ENCODE measurements at places on chromosomes 6 and 20.

DNA sequence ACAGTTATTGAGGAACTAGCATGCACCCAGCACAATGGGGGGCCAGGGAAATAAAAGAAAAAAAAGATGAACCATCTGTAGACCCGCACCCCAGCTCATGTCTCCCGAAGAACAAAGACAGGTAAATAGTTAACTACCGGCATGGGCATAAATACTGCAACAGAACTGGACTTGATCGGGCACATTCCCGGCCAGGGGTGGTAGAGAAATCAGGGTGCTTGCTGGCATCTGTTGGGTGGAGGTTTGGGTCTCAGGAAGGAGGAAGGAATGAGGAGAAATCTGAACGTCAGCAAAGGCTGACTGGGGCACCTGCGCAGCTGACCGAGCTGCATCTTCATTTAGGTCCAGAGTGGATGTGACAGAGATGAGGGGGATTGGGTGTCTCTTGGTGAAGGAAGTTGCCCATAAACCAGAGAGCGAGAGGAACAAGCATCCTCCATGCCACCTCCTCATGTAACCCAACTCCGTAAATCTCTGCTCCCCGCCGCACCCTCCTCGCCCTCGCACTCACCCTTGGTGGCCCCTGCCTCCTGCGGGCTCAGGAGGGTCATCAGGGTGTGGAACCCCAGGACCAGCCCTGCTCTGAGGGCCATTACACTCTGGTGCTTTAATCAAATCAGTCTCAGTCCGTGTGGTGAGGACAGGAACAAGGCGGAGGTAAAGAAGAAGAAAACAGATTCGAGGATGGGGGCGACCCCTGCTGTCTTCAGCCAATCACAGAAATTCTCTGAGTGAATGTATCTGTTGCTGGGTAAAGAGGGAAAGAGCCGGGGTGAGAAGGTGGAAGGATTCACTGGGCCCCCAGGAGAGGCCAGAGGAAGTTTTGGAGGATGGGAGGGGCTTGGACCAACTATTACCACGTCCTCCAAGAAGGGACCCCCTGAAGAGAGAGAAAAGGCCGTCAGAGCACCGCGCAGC is at the start of gene HLA-DOA:
Gene HLA-DOA, minus strand, starts transcription at position 648 of the 918 bp plus-strand sequence.
- peak; percentile 67 for DNase-seq

- no peak for DNase-seq
Measured at GRCh38 chr6:13813621-13814175, 659 bp downstream of the MCUR1 start.

- DNase-seq: no peak
Measured at GRCh38 chr6:129500958-129501739, 208.8 kb downstream of the ARHGAP18 start.

- no peak for DNase-seq
Measured at GRCh38 chr6:4910037-4910760, 93.6 kb downstream of the RPP40 start.

GRCh38 chr20:31568041-31568731 is 36.9 kb upstream of the ID1 start:
- no peak for DNase-seq

GRCh38 chr20:1595333-1595732 is 24.5 kb downstream of the SIRPB1 start:
- DNase-seq: no peak

- DNase-seq: no peak
Measured at GRCh38 chr20:53079261-53079691, 107.1 kb downstream of the TSHZ2 start.

- peak; percentile 69 for DNase-seq
Measured at GRCh38 chr6:24910331-24910960, 25.3 kb downstream of the RIPOR2 start.

DNA sequence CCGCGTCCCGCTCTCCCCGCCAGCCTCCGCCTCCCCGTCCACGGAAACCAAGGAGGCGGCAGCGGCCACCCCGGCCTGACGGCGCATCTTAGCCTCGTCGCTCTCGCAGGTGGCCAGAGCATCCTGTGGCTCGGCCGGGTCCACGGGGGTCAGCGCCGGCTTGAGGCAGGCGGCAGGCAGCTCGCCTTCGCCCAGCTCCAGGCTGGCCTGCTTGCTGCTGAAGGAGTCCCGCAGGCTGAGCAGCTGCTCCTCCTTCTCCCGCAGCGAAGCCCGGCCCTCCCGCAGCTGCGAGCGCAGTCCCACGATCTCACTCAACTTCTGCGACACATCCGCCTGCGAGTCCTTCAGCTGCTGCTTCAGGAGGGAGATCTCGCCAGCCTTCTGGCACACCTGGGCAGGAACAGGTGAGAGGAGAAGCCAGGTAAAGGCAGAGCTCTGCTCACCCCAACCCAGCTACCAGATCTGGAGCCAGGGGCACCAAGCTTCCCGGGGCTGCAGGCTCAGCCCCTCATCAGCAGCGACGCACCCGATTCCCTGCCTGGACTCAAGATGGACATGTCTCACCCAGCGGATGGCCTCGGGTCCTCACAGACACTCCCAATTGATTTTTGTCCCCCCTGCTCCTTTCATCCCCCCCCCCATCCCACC is 5.2 kb upstream of the FASTKD5 start:
- DNase-seq: no peak

GRCh38 chr20:16013631-16014030 is 559.6 kb downstream of the KIF16B start:
- no peak for DNase-seq

DNA sequence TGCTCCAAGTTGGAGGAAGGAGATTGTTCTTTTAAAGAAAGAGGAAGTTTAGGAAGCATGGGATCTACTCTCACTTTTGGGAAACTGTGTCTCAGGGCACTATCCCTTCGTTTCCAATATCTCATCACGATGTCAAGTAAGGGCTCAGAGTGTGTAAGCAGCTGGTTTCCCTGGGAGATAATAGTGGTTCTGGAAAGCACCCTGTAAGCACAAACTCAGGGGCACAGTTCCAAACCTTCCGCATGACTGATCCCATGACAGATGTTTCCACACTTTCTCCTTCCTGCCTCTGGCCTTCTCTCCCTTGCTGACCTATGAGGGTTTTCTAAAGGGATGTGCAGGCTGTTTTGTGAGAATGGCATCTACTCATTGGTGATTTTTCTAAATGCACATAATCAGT is 33.9 kb downstream of the ADTRP start:
- no peak for DNase-seq

- no peak for DNase-seq
Measured at GRCh38 chr6:128492386-128492785, 28.0 kb downstream of the PTPRK start.

DNA sequence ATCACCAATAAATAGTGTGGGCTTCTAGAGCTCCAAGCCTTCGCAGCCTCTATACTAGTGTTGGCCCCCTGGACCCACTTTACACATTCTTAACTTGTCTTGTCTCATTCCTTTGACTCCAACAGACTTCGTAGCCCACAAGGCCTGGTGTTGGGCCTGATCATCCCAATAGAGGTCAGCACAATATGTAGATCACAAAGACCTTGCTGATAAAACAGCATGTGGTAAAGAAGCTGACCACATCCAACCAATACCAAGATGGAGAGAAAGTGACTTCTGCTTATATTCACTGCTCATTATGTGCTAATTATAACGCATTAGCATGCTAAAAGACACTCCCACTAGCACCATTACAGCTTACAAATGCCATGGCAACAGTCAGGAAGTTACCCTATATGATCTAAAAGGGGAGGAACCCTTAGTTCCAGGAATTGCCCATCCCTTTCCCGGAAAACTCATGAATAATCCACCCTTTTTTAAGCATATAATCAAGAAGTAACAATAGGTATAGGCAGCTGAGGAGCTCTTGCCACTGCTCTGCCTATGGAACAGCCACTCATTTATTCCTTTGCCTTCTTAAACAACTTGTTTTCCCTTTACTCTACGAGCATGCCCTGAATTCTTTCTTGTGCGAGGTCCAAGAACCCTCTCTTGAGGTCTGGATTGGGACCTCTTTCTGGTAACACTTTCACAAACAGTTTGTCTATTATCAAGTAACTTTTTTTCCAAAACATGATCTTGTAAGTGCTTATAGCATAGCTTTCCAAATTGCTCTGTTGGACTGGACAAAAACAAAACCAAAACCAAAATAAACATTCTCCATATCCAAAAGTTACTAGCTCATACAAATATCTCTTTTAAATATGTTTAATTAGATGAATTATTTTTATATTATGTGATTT is 54.6 kb upstream of the ECHDC1 start:
- no peak for DNase-seq

GRCh38 chr6:90739339-90739738 is 152.5 kb upstream of the MAP3K7 start:
- DNase-seq: no peak

DNA sequence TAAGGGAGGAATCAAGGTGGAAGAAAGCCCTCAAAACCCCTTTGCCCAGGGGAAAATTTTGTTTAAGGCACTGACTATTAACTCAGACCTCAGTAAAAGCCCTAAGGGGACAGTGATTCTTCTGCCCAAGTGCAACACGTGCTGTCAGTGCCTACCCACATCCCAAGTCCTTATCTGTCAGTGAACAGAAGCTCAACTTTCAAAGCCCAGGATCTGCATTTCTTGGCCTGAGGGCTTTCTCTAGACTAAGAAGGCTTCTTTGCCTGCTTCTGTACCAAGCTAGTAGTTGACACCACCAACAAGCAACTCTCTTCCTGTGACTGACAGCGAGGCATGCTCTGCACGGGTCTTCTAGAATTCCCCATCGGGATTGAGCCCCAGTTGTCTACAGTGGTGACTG is 416.0 kb upstream of the SPTLC3 start:
- DNase-seq: no peak

DNA sequence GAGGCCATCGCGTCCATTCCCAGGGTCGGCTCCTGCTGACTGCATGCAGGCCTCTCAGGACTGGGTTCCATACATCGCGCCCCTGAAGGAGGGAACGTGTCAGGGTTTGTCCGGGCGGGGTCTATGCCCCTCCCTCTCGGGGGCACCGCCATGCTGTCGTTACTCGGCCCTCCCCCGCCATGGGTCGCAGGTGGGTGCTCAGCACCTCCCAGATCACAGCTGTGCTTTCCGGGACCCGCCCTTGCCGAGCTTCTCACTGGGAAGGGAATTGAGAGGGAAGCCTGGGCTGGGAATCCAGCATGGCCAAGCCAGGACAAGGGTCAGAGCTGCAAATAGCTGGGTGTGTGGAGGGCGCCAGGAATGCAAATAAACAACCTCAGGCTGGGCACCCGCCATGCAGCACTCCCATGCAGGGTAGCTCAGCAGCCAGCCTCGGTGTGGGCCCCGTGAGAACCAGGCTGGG is at the start of gene FRMD1:
Gene FRMD1, minus strand, starts transcription at position 270 of the 463 bp plus-strand sequence. Its CDS starts 118 bp downstream, at position 152.
- no peak for DNase-seq

DNA sequence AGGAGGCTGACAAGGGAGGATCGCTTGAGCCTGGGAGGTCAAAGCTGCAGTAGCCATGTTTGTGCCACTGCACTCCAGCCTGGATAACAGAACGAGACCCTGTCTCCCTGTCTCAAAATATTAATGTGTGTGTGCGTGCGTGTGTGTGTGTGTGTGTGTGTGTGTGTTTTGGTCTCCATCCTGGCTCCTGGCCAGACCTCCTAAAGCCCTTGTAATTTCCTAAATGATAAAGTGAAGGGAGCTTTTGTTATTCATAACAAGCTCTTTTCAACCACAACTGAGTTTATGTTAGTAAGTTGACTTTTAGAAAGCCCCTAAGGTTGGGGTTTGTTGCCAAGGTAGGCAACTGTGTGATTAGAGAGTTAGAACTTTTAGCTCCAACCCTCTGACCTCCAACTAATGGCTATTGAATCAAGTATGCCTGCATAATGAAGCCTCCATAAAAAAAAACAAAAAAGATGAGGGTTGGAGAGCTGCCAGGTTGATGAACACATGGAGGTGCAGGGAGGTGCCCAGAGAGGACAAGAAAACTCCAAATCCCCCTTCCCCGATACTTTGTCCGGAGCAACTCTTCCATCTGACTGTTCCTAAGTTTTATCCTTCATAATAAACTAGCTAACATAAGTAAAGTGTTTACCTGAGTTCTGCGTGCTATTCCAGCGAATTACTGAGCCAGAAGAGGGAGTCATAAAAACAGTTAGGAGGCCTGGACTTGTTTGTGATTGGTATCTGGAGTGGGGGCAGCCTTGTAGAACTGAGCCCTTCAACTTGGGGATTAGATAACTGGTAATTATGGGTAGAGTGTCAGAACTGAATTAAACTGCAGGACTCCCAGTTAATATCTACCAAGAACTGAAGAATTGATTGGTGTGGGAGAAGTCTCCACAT is 5.3 kb upstream of the AIF1 start:
- DNase-seq: no peak

Data from stimulated activated CD8-positive, alpha-beta memory T cell treated with anti-CD3 and anti-CD28 coated beads, Interleukin-4, amount 100 ng/mL, for 48 hours (primary cell).